ENCODE measurements at places on chromosomes 12 and 14.

- DNase-seq, result no peak
Measured at GRCh38 chr12:89756194-89756584, 47.6 kb upstream of the ATP2B1 start.

GRCh38 chr12:100955139-100955538, 160.6 kb downstream of the ANO4 start:
- no peak for DNase-seq

DNA sequence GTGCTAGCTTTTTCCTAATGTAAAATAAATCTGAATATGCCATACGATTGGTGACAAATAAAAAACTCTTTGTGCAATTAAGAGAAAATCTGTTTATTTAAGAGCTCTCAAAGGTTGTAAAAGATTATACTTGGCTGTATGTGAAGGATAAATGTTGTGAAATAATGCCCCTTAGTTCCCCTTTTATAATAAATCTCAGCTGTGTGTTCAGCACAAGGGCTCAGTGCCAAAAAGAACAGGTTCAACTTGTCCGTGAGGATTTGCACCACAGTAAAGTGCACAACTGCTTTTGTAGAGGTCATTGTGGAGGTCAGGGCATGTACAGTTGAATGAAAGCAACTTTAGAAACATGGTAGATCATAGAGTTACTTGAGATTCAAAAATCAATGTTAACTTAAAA, 118.6 kb downstream of the TRMT5 start:
- peak; percentile 86 for DNase-seq

- DNase-seq, result no peak
Measured at GRCh38 chr12:729221-729620, 23.2 kb upstream of the WNK1 start.

- DNase-seq, result peak; percentile 66
Measured at GRCh38 chr14:73223049-73223448, 14.3 kb upstream of the PAPLN start.

- no peak for DNase-seq
Measured at GRCh38 chr12:16618256-16618655, 12.3 kb upstream of the LMO3 start.

DNA sequence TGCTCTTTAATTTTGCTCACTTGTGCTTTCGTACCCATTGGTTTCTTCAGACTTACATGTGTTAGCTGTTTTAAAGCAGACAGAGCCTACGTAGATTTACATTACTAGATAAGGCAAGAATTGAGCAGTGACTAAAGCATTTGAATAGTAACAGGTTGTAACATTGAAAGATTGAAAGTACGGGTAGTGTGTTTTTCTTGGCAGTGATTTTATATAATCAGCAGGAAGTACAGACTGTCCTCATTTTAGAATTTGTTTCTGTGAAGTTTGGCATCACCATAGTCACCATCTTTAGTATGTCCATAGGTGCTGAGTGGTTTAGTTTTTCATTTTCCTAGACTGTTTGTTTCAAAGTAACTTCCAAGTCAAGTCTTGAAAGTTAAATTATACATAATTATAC, 14.0 kb downstream of the RTRAF start:
- no peak for DNase-seq

DNA sequence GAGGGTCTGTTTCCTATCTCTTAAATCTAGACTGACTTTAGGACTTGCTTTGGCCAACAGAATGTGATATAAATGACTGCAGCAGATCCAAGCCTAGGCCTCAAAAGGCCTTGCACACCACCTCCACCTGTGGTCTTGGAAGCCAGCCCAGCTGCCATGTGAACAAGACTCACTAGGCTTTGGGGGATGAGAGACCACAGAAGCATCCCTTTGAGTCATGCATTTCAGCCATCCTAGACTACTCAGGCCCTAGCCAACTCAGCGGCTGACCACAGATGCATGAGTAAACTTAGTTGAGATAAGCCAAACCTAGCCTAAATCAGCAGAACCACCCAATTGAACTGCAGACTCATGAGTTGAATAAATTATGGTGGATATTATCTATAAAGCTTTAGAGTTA, 87.7 kb downstream of the KCNH5 start:
- peak; percentile 24 for DNase-seq

DNA sequence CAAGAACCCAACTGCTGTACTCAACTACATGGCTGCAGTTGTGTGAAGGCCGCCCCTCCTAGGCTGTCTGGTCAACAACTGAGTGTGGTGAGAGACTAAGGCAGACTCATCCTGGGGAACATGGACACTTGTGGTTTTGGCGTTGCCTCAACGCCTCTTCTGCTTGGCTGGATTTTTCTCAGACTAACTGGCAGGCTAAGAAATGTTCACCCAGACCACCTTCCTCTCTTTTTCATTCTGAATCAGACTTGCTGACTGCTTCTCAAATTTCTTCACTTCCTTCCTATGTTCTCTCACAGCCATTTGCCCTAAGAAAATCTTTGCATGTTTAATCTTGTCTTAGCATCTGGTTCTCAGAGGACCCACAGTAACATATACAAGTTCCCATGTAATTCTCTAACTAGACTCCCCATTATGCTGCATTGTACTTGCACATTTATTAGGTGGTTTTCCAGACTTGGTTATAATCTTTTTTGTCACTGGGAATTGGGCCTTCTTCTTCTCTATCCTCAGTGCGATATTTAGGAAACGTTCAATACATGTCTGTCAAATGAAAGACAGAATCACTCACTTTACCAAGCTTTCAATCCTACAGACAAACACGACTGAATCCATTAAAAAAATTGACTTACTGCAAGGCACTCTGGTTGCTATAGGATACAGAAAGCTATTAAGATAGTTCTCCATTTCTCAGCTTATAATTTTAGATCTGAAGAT, 327.6 kb downstream of the CCER1 start:
- DNase-seq, result no peak

DNA sequence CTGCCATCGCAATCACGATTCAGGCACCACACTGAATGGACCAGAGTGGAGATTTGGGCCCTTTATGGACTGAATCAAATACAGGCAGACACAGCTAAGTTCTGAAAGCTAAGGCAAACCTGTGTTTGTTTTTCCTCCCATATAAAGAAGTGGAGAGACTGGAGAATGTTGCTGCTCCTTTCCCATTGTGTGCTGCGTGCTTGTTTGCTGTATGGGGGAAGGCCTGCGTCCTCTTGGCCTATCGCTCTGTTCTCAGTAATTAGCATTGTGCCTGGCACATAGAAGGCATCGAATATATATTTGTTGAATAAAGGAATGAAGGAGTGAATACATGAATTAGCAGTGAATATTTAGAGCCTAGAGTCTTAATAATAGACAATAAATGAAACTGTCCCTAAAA, 12.4 kb downstream of the ST8SIA1 start:
- DNase-seq, result no peak

GRCh38 chr12:13238204-13238603, 41.7 kb downstream of the EMP1 start:
- DNase-seq, result no peak

GRCh38 chr14:103271189-103271588, 62.8 kb upstream of the EIF5 start:
- DNase-seq, result no peak

DNA sequence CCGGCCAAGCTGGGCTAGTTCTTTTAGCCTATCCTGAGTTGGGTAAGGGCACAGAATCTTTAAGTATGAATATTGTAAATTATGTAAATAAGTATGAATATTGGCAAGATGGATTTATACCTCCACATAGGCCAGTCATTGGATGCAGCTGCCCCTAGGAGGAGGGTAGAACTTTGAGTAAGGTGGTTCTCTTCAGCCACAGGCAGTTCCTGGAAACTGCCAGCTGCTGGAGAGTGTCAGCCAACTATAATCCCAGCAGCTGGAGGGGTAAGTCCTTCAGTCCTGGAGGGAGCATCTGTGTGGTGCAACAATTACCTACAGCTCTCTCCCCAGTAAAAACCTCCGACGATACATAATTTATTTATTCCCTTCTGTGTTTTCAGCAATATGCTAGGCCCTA, 65.8 kb upstream of the TMPO start:
- no peak for DNase-seq

DNA sequence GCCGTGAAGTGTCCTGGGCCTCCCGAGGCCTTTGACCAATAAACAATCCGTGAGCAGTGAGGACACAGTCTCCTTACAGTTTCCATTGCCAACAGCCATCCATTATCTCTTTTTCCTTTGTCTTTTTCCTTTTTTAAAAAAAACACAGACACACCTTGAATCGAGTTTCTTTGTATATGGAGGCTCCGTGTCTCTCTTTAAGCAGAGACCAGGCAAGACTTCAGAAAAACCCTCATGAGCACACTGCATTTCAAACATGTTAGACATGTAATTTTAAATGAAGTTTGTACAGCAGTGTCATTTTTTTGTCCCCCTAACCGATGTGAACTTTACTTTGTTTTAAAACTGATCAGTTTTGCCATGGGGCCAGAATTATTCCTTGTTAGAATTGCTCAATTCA, 111.1 kb downstream of the SPTSSA start:
- no peak for DNase-seq

DNA sequence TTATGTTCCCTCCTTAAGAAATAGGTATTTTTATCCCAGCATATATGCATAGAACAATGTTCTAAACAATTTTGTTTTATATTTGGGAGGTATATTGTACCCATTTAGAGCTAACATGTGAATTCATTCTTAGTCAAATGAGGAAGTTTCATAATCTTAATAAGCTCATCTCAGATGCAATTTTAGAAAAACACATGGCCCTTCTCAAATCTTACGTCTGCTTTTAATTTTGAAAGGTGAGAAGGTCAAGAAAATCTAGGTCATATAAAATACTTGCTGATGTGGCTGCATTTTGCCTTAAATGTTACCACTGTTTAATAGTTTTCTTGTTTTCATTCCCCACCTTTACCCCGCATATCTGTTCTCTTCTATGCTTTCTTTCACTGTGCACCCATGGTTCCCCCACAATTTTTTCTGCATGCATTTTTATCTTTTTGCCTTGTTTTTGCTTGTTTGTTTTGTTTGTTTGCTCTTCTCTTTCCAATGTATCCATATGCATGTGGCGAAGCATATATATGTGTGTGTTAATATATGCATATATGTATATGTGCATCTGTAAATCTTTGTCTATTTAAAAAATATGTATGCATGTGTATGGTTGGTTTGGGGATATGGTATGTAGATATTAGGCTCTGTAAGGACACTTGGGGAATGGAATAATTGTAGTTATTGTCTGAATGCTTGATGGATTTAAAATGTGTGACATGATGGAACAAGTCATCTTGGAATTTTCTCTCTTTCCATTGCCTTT, 317.1 kb downstream of the BCAT1 start:
- DNase-seq, result no peak

GRCh38 chr14:63941023-63941422, 88.2 kb downstream of the SYNE2 start:
- no peak for DNase-seq

DNA sequence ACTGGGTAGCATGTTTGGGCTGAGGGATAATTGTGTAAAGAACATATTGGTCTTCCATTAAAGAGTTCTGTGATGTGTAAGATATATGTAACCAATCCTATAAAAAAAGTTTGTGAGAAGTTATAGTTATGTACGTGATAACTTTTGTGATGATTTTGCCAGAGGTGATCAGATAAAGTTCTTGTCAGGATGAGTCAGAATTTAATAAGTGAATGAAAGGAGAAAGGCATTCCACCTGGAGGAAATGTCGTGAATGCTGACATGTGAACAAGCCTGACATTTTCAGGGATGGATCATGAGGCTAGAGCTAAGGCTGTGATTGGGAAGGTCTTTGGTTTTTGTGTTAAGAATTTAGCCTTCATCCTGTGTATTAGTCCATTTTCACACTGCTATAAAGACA, 241.5 kb downstream of the SNAPC1 start:
- no peak for DNase-seq

GRCh38 chr14:68576496-68577244, 216.2 kb downstream of the ZFP36L1 start:
- no peak for DNase-seq

GRCh38 chr12:106234449-106234848, 13.4 kb downstream of the CKAP4 start:
- DNase-seq, result no peak

- no peak for DNase-seq
Measured at GRCh38 chr14:32303865-32304264, 25.2 kb upstream of the AKAP6 start.

- peak; percentile 53 for DNase-seq
Measured at GRCh38 chr12:102917026-102917787, at the start of gene PAH. PAH (minus strand) TSS chr12:102917244; CDS start chr12:102917130, 114 bp downstream.

DNA sequence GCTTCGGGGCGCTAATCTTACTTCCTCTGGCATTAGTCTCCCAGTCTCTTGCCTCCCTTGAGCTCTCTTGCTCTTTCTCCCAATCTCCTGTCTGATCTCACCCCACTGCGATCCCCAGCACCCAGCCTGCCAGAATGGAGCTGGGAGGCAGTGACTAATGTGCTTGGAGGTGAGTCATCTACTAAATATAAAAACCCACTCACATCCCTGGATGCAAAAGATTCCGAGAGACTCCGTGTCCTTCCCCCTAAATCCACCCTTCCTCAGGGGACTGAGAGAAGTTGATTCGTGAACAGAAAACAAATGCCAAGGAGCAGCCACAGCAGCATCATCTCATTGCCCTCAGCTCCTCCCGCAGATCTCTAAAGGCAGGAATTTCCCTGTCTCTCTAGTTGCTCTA, 45.7 kb upstream of the KCNA5 start:
- DNase-seq, result no peak

DNA sequence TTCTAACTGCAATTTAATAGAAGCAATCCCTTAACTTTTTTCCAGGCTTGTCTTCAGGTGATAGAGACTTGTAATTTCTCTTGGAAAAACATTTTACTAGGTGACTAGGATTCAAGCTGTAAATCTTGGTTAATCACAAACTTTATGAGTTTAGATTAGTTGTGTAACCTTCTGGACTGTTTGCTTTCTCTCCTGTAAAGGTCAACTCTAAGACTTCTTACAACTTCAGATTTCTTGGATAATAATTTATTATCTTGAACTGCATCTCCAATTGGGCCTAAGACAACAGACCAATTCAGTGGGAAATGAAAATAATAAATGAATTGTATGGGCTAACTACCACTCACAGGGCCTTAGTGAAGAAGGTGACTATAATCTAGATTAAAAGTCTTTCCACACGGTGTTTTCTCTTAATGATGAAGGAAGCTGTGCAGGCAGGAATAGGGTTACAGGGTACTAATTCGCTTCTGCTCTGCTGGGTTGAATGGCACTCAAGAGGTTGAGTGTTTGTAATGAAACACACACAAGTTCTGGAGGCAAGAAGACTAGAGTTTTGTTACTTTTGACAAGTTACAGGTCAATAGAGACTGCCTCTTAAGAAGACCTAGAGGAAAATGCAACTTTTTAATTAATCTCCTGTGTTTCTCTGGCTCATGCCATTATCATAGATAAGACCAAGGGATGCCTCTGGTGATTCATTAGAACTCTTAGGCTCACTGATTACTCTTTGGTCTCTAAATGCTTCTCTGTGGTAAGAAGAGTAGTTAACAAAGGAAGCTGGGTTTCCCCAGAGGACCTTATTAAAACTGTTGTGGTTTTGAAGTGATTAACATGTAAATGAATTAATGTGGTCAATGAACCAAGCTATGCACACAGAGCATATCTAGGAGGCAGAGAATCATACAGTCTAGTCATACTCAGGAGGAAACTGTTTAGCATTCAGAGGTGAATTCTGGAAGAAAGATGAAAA, 30.0 kb upstream of the OR4E1 start:
- DNase-seq, result peak; percentile 96
